ENCODE measurements at places on chromosomes 11 and 22. TPM values are rescaled to one million over a fixed set of nuclear protein-coding genes. Genes with fewer than 3 reads are reported as not detected.
A peak's percentile ranks its signal among the peaks of the same experiment; 100 is the strongest.

SLC22A8 gene
- not detected for total RNA-seq

- DNase-seq = peak; percentile 27
- peaks cover 48% of the 10 kb centered on the region for H3K36me3 ChIP-seq
- H3K27me3 ChIP-seq = no peaks in the 10 kb centered on the region
- H3K27ac ChIP-seq = peak overlapping the region; percentile 91
- H3K4me3 ChIP-seq = no peak overlapping the region
These were observed 73.2 kb downstream of the BDNF start for GRCh38 chr11:27626938-27627586.

DNA sequence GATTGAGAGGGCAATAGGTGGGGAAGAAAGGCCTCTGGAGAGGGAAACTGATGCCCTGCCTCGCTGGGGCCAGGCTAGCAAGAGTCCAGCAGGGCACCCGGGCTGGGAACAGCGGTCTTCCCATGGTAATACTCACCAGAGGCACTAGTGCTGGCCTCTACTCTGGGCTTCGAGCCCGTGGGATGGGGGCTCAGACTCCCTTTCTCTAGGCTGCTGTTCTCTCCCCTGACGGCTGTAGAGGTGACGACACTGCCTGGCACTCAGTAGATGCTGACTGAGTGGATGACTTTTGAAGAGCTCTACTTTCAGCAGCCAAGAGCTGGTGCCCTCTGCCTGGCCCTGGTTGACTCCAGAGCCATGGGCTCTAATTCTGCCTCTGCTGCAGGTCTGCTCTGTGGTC is 818 bp upstream of the C1QTNF4 start:
- H3K4me1 ChIP-seq = peaks cover 23% of the 10 kb centered on the region
- H3K27me3 ChIP-seq = peaks cover 58% of the 10 kb centered on the region
- no peak overlapping the region for H3K27ac ChIP-seq
- H3K36me3 ChIP-seq = no peaks in the 10 kb centered on the region

SHANK2 gene
- total RNA-seq = 73.1 TPM

DNA sequence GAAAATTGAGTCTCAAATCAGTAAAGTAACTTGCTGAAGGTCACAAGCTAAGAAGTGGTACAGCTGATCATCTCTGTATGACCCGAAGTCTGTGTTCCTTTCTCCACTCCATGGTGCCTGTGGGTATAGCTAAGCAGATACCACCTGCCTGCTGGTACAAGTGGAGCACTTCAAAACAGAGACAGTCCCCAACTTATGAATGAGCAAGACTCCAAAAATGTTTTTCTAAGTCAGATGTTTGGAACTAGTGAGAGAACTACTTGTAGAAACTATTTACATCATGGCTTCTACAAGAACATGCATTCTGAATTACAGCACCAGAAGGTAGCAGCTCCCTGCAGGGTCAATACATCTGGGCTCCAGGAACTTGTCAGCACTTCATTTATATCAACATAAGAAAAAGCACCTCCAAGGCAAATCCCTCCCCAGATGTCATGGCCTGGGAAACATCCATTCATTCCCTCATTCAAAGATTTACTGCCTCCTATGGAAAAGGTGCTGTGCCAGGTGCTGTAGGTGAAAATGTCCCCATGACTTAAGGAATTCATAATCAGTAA is 94.7 kb downstream of the SERGEF start:
- peak; percentile 50 for DNase-seq
- H3K36me3 ChIP-seq = no peaks in the 10 kb centered on the region
- H3K4me3 ChIP-seq = no peak overlapping the region
- peaks cover 23% of the 10 kb centered on the region for H3K4me1 ChIP-seq

DNA sequence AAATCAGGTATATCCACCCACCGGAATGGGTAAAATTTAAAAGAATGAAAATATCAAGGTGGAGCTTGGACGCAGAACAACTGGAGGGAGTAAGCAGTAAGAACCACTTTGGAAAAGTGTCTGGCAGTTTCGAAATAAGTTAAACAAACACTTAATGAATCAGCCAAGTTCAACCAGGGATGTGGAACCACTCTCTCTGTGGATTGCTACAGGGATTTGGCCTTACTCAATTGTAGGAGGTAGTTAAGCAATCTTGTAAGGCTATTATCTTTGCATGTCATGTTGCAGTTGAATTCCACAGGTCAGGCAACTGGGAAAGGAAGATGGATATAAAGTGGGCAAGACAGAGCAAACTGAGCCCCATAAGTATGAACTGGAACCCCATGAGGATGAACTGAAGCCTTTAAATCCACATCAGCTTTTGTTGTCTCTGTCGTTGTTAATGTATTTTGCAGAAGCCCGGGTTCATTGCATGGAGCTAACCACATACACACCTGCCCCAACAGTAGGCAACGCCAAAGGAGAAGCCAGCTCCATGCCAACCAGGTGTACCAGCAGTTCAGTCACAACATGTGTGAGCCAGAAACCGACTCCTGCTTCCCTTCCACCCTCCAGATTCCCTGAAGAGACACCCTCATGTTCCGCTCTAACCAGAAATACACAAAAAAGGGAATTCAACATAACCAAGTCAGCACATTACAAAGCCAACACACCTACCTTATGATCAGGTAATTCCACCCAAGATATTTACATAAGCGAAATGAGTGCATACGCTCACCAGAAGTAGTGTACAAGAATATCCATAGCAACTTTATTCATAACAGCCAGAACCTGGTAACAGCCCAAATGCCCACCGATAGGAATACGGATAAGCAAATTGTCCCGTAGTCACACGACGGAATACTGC is 8.0 kb upstream of the SLC43A3 start:
- DNase-seq = no peak
- no peaks in the 10 kb centered on the region for H3K27me3 ChIP-seq
- no peak overlapping the region for H3K4me3 ChIP-seq
- H3K27ac ChIP-seq = no peak overlapping the region

HTR3B gene
- total RNA-seq = not detected

TRMT112 gene
- total RNA-seq = 298 TPM

DNA sequence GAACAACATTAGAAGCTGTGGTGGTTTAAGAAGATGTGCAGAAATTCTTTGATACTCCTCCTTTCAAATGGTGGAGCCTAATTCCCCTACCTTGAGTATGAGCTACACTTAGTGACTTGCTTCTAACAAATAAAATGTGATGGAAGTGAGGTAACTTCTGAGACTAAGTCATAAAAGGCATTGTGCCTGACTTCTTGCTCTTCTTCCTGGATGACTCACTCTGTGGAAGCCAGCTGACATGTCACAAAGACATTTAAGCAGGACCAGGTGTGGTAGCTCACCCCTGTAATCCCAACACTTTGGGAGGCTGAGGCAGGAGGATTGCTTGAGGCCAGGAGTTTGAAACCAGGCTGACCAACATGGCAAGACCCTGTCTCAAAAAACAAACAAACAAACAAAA is 3.9 kb upstream of the PLA2G3 start:
- H3K27me3 ChIP-seq = no peaks in the 10 kb centered on the region
- no peak for DNase-seq
- H3K27ac ChIP-seq = no peak overlapping the region
- H3K4me1 ChIP-seq = peaks cover 12% of the 10 kb centered on the region
- no peak overlapping the region for H3K4me3 ChIP-seq

TLCD5 gene
- total RNA-seq = 8.5 TPM

MIOX gene
- 0.16 TPM for total RNA-seq

- no peak overlapping the region for H3K27ac ChIP-seq
- H3K27me3 ChIP-seq = no peaks in the 10 kb centered on the region
- DNase-seq = no peak
- no peak overlapping the region for H3K4me3 ChIP-seq
- H3K36me3 ChIP-seq = no peaks in the 10 kb centered on the region
These were observed 522.6 kb downstream of the MN1 start for GRCh38 chr22:27278946-27279345.

DNA sequence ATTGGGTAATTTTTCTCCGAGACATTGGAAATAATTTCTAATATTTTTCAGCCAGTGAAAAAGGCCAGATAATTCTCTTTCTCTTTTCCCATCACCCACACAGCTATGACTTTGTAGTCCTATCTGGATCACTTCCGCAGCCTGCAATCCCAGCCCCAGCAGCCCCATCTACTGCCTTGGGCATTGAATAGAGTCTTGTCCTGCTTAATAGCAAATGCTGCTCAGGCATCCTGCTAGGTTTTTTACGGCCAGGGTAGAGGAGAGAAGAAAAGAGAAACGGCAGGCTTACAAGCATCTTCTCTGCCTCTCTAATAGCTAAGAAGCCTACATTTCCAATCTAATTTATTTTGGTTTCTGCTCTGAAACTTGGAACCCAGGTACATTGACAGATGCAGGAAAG is 154.3 kb upstream of the B3GAT1 start:
- no peak overlapping the region for H3K4me3 ChIP-seq
- H3K27ac ChIP-seq = no peak overlapping the region
- H3K36me3 ChIP-seq = no peaks in the 10 kb centered on the region
- no peaks in the 10 kb centered on the region for H3K4me1 ChIP-seq

DNA sequence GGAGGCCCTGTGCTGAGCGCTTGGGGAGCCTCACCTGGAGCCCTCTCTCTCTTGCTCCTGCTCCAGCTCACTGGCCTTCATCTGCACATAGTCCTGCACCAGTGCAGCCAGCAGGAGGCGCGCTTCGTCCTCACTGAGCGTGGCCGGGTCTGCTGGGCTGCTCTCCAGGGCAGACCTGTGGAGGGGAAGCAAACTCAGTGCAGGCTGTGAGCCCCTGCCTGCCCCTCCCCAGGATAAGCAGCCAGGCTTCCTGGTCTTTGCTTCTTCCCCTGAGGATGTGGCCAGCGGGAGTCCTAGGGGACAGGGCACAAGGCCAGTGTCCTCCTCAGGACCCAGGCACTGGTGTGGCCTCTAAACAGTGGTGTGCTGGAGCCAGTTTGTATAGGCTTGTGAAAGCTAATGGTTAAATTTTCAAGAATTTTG is 2.2 kb downstream of the CALCA start:
- peaks cover 27% of the 10 kb centered on the region for H3K4me1 ChIP-seq
- H3K36me3 ChIP-seq = no peaks in the 10 kb centered on the region
- H3K4me3 ChIP-seq = no peak overlapping the region
- DNase-seq = peak; percentile 86
- peaks cover 51% of the 10 kb centered on the region for H3K27me3 ChIP-seq

DNA sequence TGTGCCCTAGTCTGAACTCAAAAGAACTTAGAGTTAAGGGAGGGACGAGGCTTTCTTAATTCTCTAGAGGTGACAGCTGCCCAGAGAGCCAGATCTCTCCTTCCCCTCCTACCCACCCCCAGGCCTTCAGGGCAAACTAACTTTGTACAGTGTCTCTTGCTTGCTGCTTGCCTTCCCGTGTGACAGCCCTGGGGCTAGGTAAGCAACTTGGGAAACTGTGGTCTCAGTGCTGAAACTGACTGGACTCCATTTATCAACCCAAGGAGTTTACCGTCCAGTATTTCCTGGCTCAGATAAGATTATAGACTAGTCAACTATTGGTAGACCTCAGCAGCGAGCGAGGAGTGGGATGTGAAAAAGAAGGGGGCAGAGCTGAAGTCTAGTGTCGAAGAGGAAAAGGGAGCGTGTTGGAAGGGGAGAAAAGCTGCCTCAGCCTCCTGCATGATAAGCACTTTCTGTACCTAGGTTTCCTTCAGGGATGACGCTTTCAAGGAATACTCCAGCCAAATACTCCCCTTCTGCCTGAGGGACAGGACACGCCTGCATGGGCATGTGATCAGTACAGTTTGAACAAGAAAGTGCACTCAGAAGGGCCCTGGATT is 43.3 kb upstream of the WEE1 start:
- peak overlapping the region; percentile 64 for H3K27ac ChIP-seq
- no peak overlapping the region for H3K4me3 ChIP-seq
- peaks cover 26% of the 10 kb centered on the region for H3K4me1 ChIP-seq
- DNase-seq = no peak

CYTH4 gene
- not detected for total RNA-seq

TECTA gene
- 0.74 TPM for total RNA-seq

DNA sequence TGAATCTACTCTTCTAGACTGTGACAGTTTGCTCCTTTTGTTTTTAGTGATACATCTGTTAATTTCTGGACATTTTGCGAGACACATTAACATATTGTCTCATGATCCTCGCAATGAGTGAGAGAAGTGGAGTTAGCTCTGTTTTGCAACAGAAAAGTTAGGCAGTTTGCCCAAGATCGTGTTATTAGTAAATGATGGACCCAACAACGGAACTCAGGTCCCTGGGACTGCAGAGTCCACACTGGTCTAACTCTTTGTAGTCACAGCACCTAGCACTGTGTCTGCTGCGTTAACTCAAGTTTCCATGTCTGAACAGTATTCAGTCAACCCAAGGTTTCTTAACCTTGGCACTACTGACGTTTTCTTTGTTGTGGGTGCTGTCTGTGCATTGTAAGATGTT is 3.2 kb downstream of the DEPDC7 start:
- DNase-seq = no peak
- H3K27me3 ChIP-seq = peaks cover 11% of the 10 kb centered on the region

Data from GM23338 (cell line).